ENCODE measurements at places on chromosomes 12 and 14.

- DNase-seq, result no peak
These were observed 206.5 kb downstream of the BCAT1 start for GRCh38 chr12:24742378-24742777.

GRCh38 chr14:69572030-69572840, 2.4 kb downstream of the CCDC177 start:
- no peak for DNase-seq

GRCh38 chr12:29051221-29051620, 97.9 kb upstream of the FAR2 start:
- DNase-seq, result no peak

DNA sequence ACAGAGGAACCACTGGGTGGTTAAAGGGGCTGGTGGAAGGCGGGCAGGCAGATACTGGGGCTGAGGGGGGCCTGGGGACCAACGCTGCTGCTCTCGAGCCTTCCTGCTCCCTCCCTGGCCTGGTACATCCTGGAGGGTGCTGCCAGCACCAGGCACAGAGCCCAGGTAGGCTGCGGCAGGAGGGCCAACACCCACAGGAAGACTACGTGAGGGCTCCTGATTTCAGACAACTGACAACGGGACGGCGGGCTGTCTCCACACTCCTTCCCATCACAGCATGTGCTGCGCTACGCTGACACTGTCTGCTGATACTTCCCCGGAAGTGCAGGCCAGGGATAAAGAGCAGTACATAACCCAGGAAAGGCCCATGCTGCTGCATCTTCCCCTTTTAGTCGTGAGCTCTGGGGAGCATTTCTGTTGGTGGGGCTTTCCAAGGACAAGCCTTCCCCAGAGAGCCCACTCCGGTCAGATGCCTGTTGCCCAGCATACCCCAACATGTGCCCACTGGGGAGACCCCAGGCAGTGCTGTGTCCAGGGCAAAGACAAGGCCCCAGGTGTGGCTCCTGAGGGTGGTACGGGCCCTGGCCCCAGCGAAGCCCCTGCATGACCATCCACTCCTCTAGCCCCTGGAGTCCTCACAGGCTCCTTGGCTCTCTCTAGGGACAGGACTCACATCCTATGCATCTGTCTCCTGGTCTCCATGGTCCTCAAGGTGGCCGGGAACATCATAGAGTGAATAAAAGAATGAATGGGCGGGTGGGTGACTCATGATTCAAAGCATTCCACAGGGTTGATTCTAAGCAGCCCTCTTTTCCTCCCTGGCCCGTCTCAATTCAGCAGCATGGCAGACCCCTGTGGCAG, 38.0 kb downstream of the CHGA start:
- peak; percentile 65 for DNase-seq

GRCh38 chr12:66775871-66776270, 97.0 kb upstream of the GRIP1 start:
- DNase-seq, result no peak

DNA sequence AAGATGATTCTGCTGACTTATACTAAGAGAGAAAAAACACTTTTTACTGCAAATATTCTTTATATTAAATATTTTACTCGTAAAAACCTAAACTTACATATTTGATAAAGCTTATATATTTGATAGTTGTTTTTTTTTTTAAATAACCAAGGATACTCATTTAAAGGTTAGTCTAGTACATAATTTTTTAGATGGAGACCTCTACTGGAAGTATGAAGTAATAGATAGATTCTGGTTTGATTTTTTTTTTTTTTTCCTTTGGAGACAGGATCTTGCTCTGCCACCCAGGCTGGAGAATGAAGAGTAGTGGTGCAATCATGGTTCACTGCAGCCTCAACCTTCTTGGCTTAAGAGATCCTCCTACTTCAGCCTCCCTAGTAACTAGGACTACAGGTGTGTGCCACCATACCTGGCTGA, 16.4 kb downstream of the ARID2 start:
- no peak for DNase-seq

DNA sequence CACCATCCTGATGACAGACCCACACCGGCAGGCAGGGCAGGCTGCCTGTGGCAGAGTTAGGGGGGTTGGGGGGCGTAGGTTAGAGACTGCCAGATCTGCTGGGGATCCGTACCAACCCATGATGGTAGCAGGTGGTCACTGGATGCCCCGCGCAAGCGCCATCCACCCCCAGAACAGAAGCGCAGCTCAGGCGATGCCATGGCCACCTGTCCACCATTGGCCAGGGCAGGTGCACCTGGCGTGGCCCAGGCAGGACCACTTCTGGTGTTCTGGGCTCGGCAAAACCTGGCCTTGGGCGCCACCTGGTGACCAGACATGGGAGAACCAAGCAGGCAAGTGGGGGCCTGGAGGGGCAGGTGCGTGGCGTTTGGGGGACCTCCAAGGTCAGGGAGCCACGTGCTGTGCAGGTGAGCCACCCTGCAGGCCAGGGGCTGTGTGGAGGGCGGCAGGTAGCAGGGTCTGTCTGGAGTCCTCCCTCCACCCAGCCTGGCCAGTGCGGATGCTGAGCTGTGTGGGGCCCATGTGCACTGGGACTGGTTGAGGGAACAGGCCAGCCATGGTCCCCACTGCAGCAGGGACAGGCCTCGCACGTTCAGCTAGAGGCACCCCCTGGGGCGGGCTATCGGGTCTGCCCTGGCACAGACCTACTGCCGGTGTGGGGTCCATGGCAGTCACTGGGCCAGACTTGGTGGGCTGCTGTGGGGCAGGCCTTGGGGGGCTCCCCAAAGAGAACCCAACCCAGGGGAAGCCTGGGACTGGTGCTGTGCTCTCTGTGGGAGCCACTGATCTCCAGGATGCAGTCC, 15.6 kb downstream of the BAG5 start:
- peak; percentile 55 for DNase-seq

DNA sequence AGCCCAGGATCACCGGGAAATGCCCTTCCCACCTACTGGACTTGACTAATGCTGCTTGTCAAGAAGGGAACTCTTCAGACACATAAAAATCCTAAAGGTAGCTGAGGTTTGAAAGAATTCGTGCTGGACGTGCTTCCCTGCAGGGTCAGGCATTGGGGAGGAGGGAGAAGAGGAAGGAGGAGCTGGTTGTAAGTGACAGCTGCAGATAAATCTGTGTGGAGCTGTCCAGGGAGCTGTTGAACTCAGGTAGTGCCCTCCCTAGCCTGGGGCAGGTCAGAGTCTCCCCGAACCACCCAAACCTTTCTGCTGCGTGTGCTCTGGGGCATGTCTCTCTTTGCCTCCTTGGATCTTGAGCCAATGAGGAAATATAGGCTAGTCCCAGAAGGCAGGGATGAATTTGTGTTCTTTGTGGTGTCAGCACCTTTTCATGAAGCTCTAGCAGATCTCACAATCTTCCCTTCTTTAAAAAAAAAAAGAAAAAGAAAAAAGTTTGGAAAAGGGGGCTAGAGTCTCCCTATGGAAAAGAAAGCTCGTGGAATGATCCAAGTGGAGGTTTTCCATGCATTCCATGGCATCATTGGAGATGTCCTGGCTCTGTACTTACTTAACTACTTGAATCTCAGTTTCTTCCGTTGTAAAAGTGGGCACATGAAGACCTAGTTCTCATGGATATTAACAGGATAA, 23.6 kb upstream of the FOS start:
- peak; percentile 66 for DNase-seq

GRCh38 chr14:41986083-41986645, 379.5 kb downstream of the LRFN5 start:
- DNase-seq, result no peak

DNA sequence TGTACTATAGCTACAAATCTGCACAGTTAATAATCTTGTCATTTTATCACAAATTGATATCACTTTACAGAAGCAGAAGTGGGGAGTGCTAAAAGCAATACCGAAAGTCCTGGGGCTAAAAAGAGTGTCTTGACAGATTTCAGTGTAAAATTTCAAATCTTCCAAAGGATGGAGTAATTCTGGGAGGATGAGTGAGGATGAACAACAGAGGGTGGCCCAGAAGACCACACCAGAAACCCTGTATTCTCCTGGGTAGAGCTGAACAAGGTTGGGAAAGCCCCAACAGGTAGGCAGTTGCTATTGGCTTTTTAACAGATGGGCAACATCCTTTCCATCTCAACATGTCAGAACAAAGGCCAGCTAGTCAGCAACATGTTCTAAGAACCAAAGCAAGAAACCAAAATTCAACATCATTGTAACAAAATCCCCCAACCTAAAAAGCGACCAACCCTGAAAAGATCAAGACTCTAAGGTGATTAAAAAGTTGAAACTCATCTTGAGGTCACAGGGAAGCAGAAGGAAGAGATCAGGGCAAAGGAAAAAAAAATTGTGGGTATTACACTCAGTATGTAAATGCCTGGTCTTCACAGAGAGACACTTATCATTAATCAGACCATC, 38.8 kb downstream of the CBX5 start:
- DNase-seq, result no peak

- DNase-seq, result no peak
These were observed 157.1 kb downstream of the PHLDA1 start for GRCh38 chr12:75874441-75874840.

GRCh38 chr12:106974511-106974910, 12.4 kb downstream of the MTERF2 start:
- no peak for DNase-seq

DNA sequence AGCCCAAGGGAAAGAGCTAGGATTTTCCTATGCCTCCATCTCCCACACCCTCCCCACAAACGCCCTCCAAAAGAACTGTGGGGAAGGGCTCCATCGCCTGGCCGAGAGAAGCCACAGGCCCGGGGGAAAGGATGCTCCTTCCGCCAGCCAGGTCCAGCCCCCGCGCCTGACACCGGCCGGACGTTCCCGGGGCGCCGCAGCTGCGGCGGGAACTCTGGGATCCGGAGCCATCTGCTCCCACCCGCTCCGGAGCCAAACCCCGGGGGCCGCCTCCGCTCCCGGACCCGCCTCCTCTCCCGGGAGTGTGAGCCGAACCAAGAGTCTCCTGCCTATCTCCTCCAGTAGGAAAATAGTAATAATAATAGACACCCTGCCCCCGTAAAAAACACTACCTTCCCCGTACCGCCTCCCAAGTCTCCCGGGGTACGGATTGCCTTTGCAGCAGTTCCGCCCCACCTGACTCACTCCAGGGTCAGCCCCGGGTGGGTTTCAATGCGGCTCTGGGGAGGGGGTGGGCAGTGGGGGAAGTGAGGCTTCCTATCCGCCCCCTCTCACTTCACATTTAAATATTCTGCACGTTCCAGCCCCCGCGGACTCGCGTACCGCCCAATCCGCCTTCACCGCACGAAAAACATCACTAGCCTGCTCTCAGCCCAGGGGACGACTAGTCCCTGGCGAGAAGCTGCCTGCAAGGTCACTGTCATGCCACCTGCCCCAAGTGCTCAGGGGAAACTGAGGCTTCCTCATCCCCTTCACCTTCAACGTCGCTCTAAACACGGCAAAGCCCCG, 2.4 kb downstream of the AGAP2 start:
- DNase-seq, result no peak

DNA sequence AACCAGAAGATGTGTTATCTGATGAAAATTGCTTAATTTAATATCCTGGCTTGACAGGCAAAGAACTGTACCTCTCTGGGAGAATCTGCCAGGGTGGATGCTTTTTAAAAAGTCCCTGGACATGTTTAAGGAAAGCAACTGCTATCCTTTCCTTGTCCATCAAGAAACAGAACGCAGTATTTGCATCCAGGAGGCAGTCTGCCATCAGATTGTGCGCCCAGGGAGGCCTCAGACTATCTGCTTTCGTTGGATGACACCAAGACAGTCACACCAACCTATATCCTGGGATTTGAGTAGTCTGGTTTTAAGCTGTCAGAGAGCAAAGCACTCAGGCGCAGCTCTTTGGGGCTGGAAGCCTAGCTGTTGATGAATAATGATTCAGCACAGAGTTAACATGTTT, 121.9 kb downstream of the TBX5 start:
- DNase-seq, result no peak

GRCh38 chr12:66620026-66620425, 58.9 kb downstream of the GRIP1 start:
- no peak for DNase-seq

GRCh38 chr12:30813525-30814294, 59.0 kb upstream of the CAPRIN2 start:
- DNase-seq, result no peak

DNA sequence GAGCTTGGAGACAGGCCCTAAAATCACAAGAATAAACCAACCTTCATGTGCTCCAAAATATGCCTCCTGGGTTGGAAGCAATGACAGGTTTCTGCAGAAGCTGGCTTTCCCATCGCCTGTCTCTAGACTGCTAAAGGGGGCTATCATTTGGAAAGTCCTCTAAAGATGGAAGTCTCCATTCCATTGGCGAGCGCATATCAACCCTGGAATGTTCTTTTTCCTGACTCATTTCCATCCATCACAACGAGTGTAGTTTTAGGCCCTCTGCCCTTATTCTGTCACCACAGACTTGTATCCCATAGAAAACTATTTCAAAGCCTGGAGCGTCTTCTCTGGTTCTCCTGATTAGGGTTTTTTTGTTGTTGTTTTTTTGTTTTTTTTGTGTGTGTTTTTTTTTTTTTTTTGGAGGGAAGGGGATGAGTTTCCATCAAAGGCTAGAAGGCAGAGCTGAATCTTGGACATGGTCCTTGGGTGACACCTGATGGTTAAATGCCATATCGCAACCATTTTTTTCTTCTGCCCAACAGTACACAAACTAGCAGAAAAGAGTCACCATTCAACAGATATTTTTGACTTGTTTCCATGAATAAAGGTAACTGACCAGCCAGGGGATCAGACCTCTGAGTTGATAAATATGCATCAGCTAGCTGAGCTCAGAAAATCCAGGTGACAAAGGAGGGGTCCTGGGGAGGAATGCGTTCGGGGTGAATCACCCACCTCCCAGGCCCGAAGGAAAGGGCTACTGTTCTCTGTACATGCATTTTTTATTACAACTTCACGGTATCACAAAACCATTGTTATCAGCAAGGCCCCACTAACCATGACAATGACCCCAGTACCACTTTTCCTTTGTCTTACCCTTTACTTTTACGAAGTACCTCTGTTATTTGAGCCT, 40.5 kb downstream of the KCNA5 start:
- peak; percentile 49 for DNase-seq

DNA sequence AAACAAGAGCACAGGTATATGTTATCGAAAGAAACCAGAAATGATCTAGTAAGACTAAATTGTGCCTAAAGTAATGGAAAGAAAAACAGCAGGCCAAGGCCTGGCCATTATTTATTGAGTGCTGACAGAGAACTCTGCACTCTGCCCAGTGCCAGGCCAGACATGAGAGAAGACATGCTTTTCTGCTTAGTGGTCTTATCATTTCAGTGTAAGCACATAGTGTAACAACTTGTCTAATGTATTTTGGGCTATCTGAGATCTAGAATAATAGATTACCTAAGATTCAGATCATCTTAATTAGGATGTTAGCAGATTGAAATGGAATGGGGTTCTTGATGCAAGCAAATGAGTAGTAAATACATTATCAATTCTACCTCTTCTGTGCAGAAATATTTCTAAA, 278.3 kb downstream of the AKAP6 start:
- no peak for DNase-seq

Data from prostate gland (tissue), 2 donors.